Right renal cortex interstitium (tissue), 3 donors: ENCODE measurements at places on chromosomes 7 and 10.

DNA sequence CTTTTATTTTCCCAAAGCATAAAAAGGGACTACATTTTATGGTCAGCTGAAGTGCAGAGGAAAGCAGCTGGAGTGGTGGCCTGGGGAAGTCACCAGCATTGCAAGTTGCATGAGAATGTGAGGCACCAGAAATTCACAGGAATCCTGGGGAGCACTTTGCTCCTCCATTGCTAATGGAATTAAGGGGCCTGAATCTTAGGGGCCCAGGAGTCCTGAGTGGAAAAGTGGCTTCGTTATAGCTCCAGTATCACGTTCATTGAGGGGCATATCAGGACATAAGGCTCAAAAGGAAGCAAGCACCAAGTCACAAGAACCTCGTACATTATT lies 53.0 kb upstream of the LRRC17 start:
- no peak for DNase-seq

DNA sequence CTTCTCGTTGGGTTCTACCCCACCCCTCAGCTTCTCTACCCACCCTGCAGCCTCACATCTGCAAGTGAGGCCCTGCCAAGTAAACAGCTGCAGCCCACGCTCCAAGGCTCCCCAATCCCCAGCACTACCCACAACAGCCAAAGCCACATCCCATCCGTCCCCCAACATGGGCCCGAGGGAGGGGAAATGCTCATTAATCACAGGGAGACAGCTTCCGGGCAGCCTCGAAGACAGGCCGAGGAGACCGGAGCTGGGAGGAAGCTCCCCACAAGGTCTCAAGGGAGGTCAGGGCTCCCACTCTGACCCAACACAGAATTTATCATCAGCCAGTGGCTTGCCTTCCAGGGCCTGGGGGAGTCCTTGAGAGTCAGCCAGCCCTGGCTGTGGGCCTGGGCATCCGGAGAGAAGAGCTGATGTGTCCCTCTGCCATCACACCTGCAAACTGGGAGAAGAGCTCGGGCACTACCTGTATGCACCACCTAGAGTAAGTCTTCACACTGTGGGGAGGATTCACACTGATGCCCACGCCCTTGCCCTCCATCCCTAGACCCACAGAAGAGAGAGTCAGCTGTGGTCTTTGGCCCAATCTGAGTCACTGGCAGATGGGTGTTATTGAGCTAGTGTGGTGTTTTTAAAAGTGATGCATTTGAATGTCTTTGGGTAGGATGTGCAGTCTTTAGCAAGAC lies 115.5 kb upstream of the ZMIZ1 start:
- DNase-seq = no peak

DNA sequence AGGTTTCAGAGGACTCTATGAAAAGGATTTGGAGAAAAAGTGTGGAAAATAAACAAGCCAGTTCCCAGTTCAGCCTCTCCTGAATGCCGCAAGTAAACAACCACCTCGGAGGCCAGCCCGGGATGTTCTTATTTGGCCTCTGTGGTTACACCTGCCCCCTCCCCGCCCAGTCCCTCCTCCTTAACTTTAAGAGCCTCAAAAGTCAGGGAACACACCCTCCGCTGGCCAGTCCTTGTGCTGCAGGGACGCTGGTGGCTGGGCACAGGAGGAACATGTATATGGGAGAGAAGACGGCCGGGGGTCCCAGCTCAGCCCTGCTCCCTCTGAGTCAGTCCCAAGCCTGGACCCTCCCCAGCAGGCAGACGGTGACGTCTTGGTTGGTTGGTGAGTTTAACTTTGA lies 6.1 kb downstream of the CHST3 start:
- no peak for DNase-seq

DNA sequence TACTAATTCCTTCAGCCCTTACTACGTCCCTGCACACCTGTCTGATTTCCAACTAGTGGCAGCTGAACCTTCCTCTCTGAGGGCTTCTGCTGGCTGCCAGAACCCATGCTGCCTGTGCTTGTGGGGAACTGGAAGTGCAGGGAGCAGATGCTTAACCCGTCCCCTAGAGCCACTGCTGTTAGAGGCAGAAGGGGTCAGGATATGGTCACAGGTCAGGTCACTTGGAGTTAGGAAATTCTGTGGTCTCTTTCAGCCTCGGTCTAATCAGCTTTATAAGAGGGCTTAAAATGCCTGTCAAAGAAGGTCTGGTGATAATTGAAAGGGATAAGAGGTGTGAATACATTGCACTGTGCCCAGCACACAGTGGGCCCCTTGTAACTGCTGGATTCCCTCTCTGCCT lies 82.0 kb downstream of the PLPP4 start:
- no peak for DNase-seq

DNA sequence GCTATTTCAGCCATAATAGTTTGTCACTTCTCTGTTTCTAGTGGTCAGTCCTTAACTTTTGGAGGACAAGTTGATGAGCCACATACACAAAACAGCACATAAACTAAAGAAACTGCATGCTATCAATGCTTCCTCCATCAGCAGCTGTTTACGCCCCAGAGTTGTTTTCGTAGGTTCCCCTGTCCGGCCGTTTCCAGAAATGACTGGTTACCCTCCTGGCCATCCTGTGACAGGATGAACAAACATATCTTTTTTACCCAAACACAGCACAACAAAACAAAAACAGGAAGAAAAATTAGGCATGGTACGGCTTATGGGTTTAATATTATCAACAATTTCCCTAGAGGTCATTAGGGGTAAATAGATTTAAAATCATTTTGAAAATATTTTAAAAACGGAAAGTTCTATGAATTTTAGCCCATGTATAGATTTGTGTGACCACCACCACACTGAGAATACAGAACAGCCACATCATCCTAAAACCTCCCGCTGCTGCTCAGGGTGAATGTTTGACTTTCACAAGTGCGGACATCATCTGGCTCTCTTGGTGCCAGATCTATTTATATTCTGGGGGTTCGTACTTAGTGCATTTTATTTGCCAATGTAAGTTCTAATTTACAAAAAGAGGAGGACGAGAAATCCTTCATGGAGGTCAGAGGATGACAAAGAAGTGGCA lies 74.8 kb downstream of the HIPK2 start:
- no peak for DNase-seq

- no peak for DNase-seq
Measured at GRCh38 chr10:72034040-72034499, 54.3 kb downstream of the SPOCK2 start.

DNA sequence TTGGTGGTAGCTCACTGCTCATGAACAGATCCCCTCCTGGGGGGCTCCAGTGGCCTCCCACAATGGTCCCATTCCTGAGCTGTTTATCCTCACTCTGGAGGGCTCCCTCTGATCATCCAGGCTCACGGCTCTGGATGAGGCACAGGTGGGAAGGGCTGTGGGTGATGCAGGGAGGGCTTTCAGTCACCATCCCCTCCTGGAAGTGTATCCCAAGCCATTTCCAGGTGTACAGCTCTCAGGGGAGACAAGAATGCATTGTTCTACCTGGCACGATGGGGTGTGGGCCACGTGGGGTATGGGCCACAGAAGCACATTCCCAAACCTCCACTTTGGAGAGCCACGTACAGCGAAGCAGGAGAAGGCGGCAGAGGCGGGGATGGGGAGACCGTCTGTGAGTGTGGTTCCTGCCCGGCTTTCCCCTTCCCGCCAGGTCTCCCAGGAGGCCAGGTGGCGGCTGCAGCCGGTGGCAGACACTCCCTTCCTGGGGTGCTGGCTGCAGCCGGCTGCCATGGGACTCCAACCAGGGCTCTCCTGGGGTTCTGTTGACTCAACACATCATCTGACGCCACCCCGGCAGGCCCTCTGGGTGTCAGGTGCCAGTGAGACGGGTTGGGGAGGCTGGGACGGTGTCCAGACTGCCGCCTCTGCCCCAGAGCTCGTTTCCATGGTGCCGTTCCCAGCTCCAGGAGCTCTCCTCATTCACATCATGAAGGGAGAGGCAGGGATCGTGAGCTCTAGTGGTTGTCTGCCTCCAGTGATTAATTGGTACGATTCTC lies 169.7 kb upstream of the RHEB start:
- no peak for DNase-seq

DNA sequence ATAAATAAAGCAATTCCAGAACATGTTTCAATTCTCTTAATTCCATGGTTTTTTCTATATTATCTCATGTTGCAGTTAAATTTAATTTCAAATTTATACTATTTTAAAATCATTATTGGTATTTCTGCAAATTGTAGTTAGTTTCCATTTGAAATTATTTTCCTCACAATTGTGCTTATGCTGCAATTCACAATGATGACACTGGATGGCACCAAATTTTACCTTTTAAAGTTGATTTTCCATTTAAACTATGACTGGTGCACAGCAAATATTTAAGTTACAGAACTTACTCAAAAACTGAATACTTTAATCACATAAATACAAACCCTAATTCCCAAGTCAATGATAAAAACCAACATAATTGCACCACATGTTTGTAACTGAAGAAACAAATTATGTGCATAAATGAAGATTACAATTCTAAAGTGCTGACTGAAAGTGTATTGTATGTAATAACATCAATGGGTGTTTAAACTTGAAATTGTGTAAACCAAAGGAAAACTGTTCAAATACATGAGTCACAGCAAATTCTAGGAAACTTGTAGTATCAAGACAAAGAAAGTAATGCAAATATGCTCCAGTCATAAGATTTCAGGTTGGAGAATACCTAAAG lies 75.3 kb upstream of the AASS start:
- DNase-seq = peak; percentile 10

DNA sequence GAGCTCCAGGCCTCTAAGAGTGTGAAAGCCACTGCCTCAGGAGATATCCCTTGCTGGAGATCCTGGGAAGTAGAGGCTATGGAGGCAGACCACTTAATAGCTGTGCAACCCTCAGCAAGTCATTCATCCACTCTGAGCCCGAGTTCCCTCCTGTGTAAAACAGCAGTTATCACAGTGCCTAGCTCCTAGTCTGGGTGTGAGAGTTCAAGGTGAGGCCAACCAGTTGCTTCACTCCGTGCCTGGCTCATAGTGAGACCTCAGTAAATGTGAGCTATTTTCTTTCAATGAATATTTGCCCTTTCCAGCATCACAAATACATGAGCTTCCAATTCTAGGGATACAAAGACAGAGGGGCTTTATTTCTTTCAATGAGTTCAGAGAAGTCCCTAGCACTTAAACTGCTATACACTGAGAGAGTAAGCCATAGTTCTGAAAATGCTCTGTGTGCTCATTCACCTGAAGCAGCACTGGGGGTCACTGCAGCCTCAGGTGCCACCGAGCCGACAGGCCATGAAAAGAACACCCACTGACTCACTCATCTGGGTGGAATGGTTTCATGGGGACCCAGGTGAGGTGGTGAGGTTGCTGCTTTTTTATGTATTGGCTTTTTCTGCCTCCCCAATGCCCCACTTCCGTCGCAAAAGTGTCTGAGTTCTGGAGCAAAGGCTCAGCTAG lies 259.8 kb downstream of the KCNMA1 start:
- no peak for DNase-seq
